ENCODE measurements at places on chromosomes 16 and 17.

DNA sequence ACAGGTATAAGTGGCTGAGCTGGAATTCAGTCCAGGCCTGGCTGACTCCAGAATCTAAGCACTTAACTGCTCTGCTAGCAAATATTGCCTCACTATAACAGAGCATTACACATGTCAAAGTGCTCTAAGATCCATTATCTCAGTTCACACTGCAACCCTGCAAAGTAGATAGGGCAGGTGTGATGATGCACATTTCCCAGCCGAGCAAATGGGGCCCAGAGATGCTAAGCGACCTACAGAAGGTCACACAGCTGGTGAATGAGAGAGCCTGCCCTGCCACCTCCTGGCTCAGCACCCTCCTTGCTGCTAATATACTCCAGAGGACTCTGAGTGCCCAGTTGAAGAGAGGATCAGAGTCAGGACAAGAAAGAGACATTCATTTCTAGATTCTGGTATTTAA lies 73.6 kb upstream of the CCL1 start:
- no peak for DNase-seq

GRCh38 chr16:74867281-74867849 lies 92.7 kb upstream of the FA2H start:
- no peak for DNase-seq

- DNase-seq, result no peak
Observed at GRCh38 chr16:72530434-72530833, 358.5 kb upstream of the PMFBP1 start.

DNA sequence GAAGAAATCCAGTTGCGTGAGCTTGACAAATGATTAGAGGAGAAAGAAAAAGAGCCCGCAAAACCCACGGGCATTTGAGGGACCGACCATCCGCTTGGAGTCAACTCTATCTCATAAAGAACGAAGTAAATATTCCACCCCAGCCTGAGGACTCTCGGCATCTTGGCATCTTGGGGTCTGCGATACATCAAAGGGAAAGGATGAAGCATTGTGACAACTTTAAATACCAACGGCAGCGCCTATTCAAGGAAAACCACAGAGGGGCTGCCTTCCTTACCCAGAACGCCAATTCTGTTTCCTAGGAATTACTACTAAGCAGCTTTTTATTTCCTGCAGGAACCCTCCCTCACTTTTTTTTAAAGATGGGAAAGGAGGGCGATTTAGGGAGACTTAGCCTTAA lies 152.2 kb downstream of the FOXL1 start:
- no peak for DNase-seq

GRCh38 chr16:52265446-52265861 lies 281.5 kb downstream of the TOX3 start:
- no peak for DNase-seq

GRCh38 chr16:68155425-68155824 lies 70.3 kb downstream of the NFATC3 start:
- DNase-seq, result no peak
